Smooth muscle cell of the coronary artery (primary cell): ENCODE measurements at places on chromosomes 7 and 10. TPM values are rescaled to one million over a fixed set of nuclear protein-coding genes. Genes with fewer than 3 reads are reported as not detected.

OR2A12 gene
- total RNA-seq: not detected in 2 replicates

MEST gene
- total RNA-seq: 197 and 248 TPM in 2 replicates

SPACDR gene
- total RNA-seq: 0.38 and 0.70 TPM in 2 replicates

SYT15 gene
- total RNA-seq: 0.08 and 0.59 TPM in 2 replicates

BTBD16 gene
- total RNA-seq: under 0.01 TPM in 1 of 2 replicates, not detected in the other

LRRD1 gene
- under 0.01 TPM in 1 of 2 replicates, not detected in the other for total RNA-seq

PLEKHS1 gene
- not detected in 2 replicates for total RNA-seq

RAMP3 gene
- not detected in 2 replicates for total RNA-seq

CCDC136 gene
- total RNA-seq: 3.2 and 4.4 TPM in 2 replicates

THSD7A gene
- 0.12 and 0.38 TPM in 2 replicates for total RNA-seq

CTBP2 gene
- 73.5 and 75.4 TPM in 2 replicates for total RNA-seq

TCAF2 gene
- 1.4 and 2.1 TPM in 2 replicates for total RNA-seq

PRTFDC1 gene
- 12.6 and 40.1 TPM in 2 replicates for total RNA-seq

C10orf105 gene
- total RNA-seq: under 0.01 and 0.12 TPM in 2 replicates
